ENCODE measurements at places on chromosomes 2 and 18. TPM values are rescaled to one million over a fixed set of nuclear protein-coding genes. Genes with fewer than 3 reads are reported as not detected.

The CDK15 gene
- not detected for total RNA-seq

The LRRTM4 gene
- total RNA-seq = not detected

The KIF5C gene
- total RNA-seq = under 0.01 TPM

The LYPD1 gene
- total RNA-seq = 58.1 TPM

The GKN1 gene
- not detected for total RNA-seq

The RND3 gene
- 48.4 TPM for total RNA-seq

The SOWAHC gene
- total RNA-seq = 4.8 TPM

The STON1 gene
- 9.7 TPM for total RNA-seq

The LCT gene
- total RNA-seq = under 0.01 TPM

The NT5C1B gene
- total RNA-seq = not detected

The IL36A gene
- not detected for total RNA-seq

The PAX3 gene
- total RNA-seq = not detected

The GLS gene
- total RNA-seq = 335 TPM

The POTEF gene
- 0.13 TPM for total RNA-seq

The GALR1 gene
- total RNA-seq = not detected

The SERPINB3 gene
- not detected for total RNA-seq

The BBS5 gene
- 6.3 TPM for total RNA-seq

The FEV gene
- total RNA-seq = not detected

The OSBPL6 gene
- total RNA-seq = 11.8 TPM

The POTEJ gene
- total RNA-seq = not detected

The IL36RN gene
- not detected for total RNA-seq

The SLC9A2 gene
- under 0.01 TPM for total RNA-seq

The IL37 gene
- total RNA-seq = not detected

The GKN2 gene
- total RNA-seq = not detected

The VAMP5 gene
- 47.5 TPM for total RNA-seq

The SPDYA gene
- 2.7 TPM for total RNA-seq

The C2orf81 gene
- total RNA-seq = 0.40 TPM

The NEU2 gene
- not detected for total RNA-seq

The WNT10A gene
- 0.07 TPM for total RNA-seq

The RIT2 gene
- not detected for total RNA-seq

The CAPN13 gene
- total RNA-seq = not detected

The NGEF gene
- total RNA-seq = 0.50 TPM

The BMPR2 gene
- 126 TPM for total RNA-seq

The SERPINB7 gene
- not detected for total RNA-seq

The GREB1L gene
- 1.1 TPM for total RNA-seq

All from thoracic aorta endothelial cell (primary cell).